ENCODE measurements at places on chromosomes 7 and 10.

GRCh38 chr10:72173619-72174296, 42.1 kb upstream of the ANAPC16 start:
- H3K27me3 ChIP-seq: no peaks in the 10 kb centered on the region
- peak; percentile 35 for DNase-seq
- H3K4me3 ChIP-seq: no peak overlapping the region

- no peak for DNase-seq
- peaks cover 7% of the 10 kb centered on the region for H3K27me3 ChIP-seq
- no peaks in the 10 kb centered on the region for H3K36me3 ChIP-seq
- H3K27ac ChIP-seq: no peak overlapping the region
- no peaks in the 10 kb centered on the region for H3K4me1 ChIP-seq
- H3K4me3 ChIP-seq: no peak overlapping the region
These were observed 34.5 kb downstream of the EBF3 start for GRCh38 chr10:129929343-129930292.

- H3K4me1 ChIP-seq: peaks cover 29% of the 10 kb centered on the region
- no peaks in the 10 kb centered on the region for H3K36me3 ChIP-seq
- peak overlapping the region; percentile 49 for H3K4me3 ChIP-seq
These were observed 49.5 kb upstream of the ZPBP start for GRCh38 chr7:50142425-50143017.

GRCh38 chr10:123926401-123927264, 35.0 kb upstream of the CPXM2 start:
- H3K4me1 ChIP-seq: peaks cover 9% of the 10 kb centered on the region
- peak overlapping the region; percentile 11 for H3K27ac ChIP-seq
- H3K36me3 ChIP-seq: peaks cover 3% of the 10 kb centered on the region
- H3K4me3 ChIP-seq: no peak overlapping the region
- peak; percentile 18 for DNase-seq
- H3K27me3 ChIP-seq: peaks cover 36% of the 10 kb centered on the region

DNA sequence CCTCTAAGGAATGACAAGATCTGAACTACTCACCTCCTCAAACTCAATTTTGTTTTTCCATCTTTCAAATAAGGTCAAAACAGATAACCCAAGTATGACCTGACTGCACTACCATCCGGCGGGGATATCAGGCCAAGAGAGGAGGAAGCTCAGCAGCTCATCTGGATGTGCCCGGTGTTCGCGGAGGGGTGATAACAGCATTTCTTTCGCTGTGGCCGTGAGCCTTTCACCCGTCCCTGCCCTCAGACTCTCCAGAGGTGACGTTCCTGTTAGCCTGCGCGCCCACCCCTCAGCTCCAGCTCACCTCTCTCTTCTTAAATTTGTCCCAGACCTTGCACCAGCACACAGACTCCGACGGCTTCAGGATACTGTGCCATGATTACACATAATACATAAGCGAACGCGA, 526 bp downstream of the ZNF248 start:
- DNase-seq: no peak
- peaks cover 18% of the 10 kb centered on the region for H3K4me1 ChIP-seq
- H3K4me3 ChIP-seq: peak overlapping the region; percentile 90

GRCh38 chr10:29621161-29621560, 13.6 kb downstream of the SVIL start:
- H3K4me3 ChIP-seq: no peak overlapping the region
- no peaks in the 10 kb centered on the region for H3K36me3 ChIP-seq
- no peak for DNase-seq
- no peaks in the 10 kb centered on the region for H3K27me3 ChIP-seq
- no peak overlapping the region for H3K27ac ChIP-seq

DNA sequence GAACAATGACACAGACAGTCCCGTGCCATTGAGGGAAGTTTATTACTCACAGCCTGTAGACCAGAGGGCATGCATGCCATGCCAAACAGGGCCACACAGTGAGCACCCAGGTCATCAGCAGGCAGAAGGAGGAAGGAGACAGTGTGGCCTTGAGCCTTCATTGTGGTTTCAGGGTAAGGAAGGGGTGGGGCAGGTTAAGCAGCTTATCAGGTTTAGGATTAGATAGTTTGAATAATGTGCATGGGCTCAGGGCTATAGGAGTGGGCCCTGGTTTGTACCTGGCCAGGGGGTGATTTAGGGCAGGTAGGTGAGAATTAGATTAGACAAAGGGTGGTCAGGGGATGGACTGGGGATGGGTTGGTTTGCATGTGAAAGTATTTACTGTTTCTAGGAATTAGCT, 67.9 kb downstream of the ADCY1 start:
- H3K27me3 ChIP-seq: peaks cover 14% of the 10 kb centered on the region
- no peaks in the 10 kb centered on the region for H3K36me3 ChIP-seq
- peaks cover 2% of the 10 kb centered on the region for H3K4me1 ChIP-seq
- no peak for DNase-seq
- H3K27ac ChIP-seq: no peak overlapping the region
- H3K4me3 ChIP-seq: no peak overlapping the region

DNA sequence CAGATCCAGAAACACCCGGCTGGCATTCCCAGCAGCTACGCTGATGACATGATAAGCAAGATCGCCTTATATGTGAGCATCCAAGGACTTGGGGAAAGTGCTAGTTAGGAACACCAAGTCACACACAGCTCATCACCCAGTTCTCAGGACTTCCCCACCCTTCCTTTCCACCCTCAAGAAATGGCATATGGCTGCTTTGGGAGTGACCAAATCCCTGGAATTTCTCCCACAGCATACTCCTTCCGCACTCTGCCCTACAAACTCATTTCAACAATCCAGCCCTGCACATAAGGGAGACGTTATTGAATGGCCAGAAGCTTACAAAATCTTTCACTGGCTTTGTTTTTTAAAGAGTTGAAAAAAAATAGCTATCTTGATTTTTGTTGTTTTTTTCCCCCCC, 4.2 kb downstream of the ITIH5 start:
- H3K4me1 ChIP-seq: peaks cover 3% of the 10 kb centered on the region
- H3K27ac ChIP-seq: no peak overlapping the region
- DNase-seq: no peak

DNA sequence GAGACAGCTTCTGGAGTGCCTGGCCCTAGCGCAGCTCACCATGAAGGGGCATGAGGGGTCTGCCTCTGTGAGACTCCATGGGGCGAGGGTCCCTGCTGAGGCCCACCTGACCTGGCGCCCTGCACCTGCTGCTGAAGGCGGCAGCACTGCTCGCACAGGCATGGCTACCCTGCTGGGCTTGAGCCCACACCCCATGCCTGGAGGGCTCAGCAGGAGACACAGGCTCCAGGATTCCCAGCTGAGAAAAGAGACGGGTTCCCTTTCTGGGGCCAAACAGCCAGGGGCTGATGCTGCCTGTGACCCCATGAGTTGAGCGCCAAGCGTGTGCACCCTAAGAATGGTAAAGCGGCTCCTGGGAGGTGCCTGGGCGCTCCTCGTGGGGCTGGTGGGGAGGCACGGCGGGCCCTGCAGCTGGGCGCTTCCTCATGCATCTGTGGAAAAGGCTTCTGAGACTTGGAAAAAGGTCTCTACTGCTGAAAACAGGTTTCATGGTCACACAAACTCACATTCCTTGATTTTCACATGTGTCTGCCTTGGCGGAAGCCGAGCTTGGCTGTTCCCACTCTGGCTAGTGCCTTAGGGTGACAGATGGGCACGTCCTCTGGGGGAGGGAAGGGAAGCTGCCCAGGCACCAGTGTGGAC, 233.4 kb downstream of the ZMYND11 start:
- H3K4me1 ChIP-seq: no peaks in the 10 kb centered on the region
- no peak overlapping the region for H3K4me3 ChIP-seq
- no peaks in the 10 kb centered on the region for H3K27me3 ChIP-seq

GRCh38 chr10:31769564-31769963, 159.1 kb downstream of the ARHGAP12 start:
- H3K4me1 ChIP-seq: no peaks in the 10 kb centered on the region
- DNase-seq: no peak
- no peak overlapping the region for H3K27ac ChIP-seq
- H3K27me3 ChIP-seq: no peaks in the 10 kb centered on the region

GRCh38 chr7:69211739-69212138, 386.5 kb upstream of the AUTS2 start:
- no peak overlapping the region for H3K4me3 ChIP-seq
- no peak overlapping the region for H3K27ac ChIP-seq
- H3K27me3 ChIP-seq: no peaks in the 10 kb centered on the region
- H3K36me3 ChIP-seq: no peaks in the 10 kb centered on the region

- no peak overlapping the region for H3K27ac ChIP-seq
- no peaks in the 10 kb centered on the region for H3K27me3 ChIP-seq
- no peaks in the 10 kb centered on the region for H3K36me3 ChIP-seq
- DNase-seq: no peak
These were observed 132.2 kb downstream of the PRKG1 start for GRCh38 chr10:51206500-51206899.

DNA sequence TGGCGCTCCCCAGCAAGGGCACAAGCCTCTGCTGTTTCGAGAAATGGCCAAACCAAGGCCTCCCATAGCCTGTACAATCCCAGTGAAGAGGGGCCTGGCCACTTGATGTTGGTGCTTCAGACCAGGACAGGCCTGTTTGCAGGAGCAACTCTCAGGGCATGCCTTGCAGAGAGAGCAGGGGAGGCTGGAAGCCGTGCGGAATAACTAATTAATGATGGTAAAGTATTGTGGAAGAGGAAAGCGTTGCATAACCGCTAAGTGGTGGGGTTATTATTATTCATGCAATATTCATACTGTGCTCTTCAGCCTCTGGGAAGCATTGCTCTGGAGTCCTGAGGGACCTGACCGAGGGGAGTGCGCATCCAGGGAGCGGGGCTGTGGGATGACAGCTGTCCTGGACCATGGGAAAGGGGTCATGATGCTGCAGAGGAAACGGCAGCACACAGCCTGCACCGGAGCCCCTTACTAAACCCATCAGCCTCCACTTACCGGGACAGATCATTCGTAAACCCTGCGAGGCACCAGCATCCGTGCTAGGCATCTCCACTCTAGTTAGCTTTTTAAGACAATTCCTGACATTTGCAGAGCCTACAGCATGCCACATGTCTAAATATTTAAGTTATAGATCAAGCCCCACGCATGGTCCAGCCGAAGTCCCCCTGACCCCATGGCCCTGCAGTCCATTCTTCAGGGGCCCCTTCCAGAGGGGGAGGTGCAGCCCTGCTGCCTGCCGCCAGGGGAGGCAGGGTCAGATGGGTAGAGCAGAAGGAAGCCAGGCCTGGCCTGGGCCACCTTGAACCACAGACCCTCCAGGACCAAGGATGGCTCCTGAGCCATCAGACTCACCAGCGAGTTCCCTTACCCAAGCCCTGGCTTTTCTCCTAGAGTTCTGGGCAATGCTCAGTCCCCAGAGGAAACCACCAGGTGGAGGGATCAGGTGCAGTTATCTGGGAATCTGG, 11.6 kb downstream of the TMEM273 start:
- H3K27ac ChIP-seq: peak overlapping the region; percentile 98
- DNase-seq: no peak
- peaks cover 100% of the 10 kb centered on the region for H3K4me1 ChIP-seq
- H3K27me3 ChIP-seq: no peaks in the 10 kb centered on the region

GRCh38 chr7:45157286-45157652, 322 bp upstream of the RAMP3 start:
- no peaks in the 10 kb centered on the region for H3K36me3 ChIP-seq
- no peak overlapping the region for H3K27ac ChIP-seq
- peaks cover 39% of the 10 kb centered on the region for H3K27me3 ChIP-seq

GRCh38 chr7:157526005-157526912, 189.5 kb downstream of the DNAJB6 start:
- peaks cover 4% of the 10 kb centered on the region for H3K27me3 ChIP-seq
- no peak overlapping the region for H3K4me3 ChIP-seq
- H3K27ac ChIP-seq: no peak overlapping the region
- no peak for DNase-seq

DNA sequence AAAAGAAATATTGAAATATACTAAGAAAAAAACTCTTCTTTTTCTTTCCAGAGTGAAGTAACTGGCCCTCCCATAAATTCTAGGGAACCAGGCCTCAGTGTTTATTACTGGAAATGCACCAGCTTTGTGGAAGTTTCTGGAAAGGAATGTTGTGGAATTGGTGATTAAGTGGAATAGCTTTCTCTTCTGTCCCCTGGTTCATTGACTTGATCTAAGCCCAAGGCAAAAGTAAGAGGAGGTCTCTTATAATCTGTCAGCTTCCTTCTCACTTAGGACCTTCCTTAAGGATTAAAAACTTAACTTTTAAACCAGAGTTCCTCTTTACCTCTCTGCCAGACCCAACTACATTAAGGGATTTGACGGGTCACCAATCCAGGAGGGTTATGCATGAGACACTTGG, 266.2 kb downstream of the SLC25A13 start:
- no peak overlapping the region for H3K27ac ChIP-seq
- H3K27me3 ChIP-seq: peaks cover 14% of the 10 kb centered on the region
- no peak for DNase-seq
- no peaks in the 10 kb centered on the region for H3K4me1 ChIP-seq
- H3K4me3 ChIP-seq: no peak overlapping the region

DNA sequence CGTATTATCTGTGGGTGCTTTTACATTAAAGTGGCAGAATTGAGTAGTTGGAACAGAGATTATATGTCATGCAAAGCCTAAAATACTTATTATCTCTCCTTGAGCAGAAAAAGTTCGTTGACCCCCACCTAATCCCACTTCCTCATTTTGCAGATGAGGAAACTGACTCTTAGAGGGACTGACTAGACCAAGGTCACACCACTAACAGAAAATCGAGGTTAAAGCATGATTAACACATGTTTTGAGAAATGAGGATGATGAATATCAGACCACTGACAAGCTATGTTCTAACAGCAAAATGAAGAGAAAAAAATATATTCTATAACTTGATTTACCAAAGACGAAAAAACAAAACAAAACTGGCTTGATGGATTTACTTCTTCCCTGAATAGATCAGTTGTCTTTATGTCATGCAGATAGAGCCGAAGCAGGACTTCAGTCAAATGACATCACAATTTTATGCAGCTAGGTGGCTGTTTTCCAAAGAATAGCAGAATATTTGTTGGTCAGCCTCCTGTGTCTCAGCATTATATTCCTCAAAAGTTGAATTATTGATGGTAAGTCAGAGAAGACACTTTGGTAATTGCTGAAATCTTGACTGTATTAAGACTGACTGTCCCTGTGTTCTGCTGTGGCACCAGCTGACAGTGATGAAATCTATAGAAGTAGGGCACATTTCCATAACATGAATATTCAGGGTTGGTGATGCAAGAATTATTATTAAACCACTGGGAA, 24.2 kb upstream of the SMIM30 start:
- H3K4me3 ChIP-seq: peak overlapping the region; percentile 31
- no peaks in the 10 kb centered on the region for H3K27me3 ChIP-seq
- H3K4me1 ChIP-seq: peaks cover 6% of the 10 kb centered on the region
- no peaks in the 10 kb centered on the region for H3K36me3 ChIP-seq
- no peak overlapping the region for H3K27ac ChIP-seq
- DNase-seq: no peak

DNA sequence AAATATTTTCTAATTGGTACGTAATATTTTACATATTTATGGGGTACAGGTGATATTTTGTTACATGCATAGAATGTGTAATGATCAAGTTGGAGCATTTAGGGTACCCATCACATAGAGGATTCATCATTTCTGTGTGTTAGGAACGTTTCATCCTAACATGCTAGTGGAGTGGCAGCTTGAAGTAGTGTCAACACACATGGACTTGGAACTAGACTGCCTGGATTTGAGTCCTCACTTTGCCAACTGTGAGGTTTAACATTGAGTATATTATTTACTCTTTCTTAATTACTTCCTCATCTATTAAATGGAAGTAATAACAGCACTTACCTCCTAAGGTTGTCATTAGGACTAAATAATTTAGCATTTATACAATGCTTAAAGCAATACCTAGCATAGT, 241.9 kb downstream of the PLXDC2 start:
- no peaks in the 10 kb centered on the region for H3K27me3 ChIP-seq
- no peak overlapping the region for H3K27ac ChIP-seq
- H3K4me1 ChIP-seq: no peaks in the 10 kb centered on the region
- no peak overlapping the region for H3K4me3 ChIP-seq
- H3K36me3 ChIP-seq: no peaks in the 10 kb centered on the region

GRCh38 chr10:48938281-48938680, 1.4 kb downstream of the LRRC18 start:
- no peak for DNase-seq
- no peak overlapping the region for H3K27ac ChIP-seq
- no peak overlapping the region for H3K4me3 ChIP-seq
- H3K4me1 ChIP-seq: peaks cover 2% of the 10 kb centered on the region
